ENCODE measurements at places on chromosomes 3 and 15. TPM values are rescaled to one million over a fixed set of nuclear protein-coding genes. Genes with fewer than 3 reads are reported as not detected.

DNA sequence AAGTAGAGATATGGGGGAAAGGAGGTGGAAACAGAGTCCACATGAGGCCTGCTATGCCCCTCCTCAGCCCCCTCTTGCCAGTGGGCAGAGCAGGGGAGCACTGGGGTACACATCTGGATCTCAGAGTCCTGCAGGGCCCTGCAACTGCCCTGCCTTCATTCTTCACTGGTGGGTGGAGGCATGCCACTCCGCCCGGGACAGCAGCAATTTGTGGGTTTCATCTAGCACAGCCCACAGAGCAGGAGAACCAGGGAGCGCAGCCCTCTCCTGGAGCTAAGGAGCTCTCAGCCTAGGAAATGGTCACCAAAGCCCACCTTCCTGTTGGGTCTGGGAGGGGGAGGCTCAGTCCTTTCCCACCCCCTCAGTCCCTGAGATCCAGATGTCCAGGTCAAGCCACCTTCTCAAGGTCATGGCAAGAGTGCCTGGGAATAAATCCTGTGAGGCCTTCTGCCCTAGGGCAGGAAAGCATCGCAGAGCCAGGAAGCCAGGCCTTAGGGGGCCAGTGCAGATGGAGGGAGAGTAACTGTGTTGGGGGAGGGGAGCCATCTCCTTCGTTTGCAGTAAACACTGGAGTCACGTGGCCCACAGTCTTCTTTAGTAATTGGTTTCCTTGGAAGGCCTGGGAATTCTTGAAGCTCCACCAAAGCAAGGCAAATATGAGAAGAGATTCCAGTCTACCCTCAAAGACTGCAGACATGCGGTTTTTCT, 31.0 kb downstream of the ANP32A start:
- no peak for DNase-seq
- H3K4me3 ChIP-seq = no peak overlapping the region
- peak overlapping the region; percentile 27 for H3K27ac ChIP-seq
- H3K27me3 ChIP-seq = no peaks in the 10 kb centered on the region
- H3K36me3 ChIP-seq = peaks cover 31% of the 10 kb centered on the region

DNA sequence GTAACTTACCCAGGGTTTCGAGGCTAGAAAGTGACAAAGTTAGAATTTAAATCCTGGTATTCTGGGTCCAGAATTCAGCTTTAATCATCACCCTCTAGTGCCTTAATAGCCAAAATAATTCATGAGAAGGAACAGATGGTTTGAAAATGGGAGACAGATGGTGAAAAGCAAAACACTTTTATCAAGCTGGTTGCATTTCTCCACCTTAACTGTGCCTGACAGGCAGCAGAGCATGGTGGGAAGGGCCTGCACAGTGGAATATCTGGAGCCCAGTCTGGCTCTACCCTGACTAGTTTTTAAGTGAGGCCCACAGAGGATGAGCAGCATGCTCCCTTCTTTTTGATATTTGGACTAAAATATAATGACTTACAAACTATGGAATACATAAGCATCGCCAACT, 35.6 kb upstream of the RASGRP1 start:
- DNase-seq = no peak
- H3K36me3 ChIP-seq = no peaks in the 10 kb centered on the region
- H3K27me3 ChIP-seq = no peaks in the 10 kb centered on the region
- H3K4me3 ChIP-seq = no peak overlapping the region

- no peak for DNase-seq
- H3K27ac ChIP-seq = no peak overlapping the region
- H3K4me3 ChIP-seq = no peak overlapping the region
- H3K4me1 ChIP-seq = no peaks in the 10 kb centered on the region
- H3K27me3 ChIP-seq = no peaks in the 10 kb centered on the region
- no peaks in the 10 kb centered on the region for H3K36me3 ChIP-seq
Observed at GRCh38 chr15:83786336-83786735, 132.4 kb downstream of the ADAMTSL3 start.

GRCh38 chr3:177079684-177080083, 117.6 kb downstream of the TBL1XR1 start:
- no peaks in the 10 kb centered on the region for H3K36me3 ChIP-seq
- no peak overlapping the region for H3K4me3 ChIP-seq
- peaks cover 14% of the 10 kb centered on the region for H3K4me1 ChIP-seq
- no peak for DNase-seq
- no peaks in the 10 kb centered on the region for H3K27me3 ChIP-seq
- no peak overlapping the region for H3K27ac ChIP-seq

GRCh38 chr3:71191031-71191482, 392.5 kb downstream of the FOXP1 start:
- H3K27ac ChIP-seq = no peak overlapping the region
- H3K27me3 ChIP-seq = no peaks in the 10 kb centered on the region
- DNase-seq = no peak
- no peaks in the 10 kb centered on the region for H3K36me3 ChIP-seq
- H3K4me1 ChIP-seq = no peaks in the 10 kb centered on the region

The ZSCAN29 gene
- 6.4 TPM for total RNA-seq

DNA sequence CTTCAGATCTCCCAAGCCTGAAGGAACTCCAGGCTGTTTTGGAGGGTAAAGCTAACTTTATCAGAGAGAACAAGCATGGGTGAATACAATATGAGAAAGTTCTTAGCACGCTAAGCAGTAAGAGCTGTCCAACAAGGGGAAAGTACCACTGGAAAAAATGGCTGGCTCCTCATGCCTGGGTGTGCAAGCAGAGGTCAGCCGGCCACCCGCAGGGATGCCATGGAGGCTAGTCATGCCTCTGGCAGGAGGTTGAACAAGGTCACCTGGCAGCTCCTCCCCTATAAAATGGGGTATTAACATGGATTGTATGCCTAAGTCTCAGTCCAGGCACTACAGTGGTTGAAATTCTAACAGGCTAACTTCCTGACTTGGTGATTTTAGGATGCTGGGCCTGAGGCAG, 75.4 kb upstream of the SLC6A1 start:
- no peaks in the 10 kb centered on the region for H3K4me1 ChIP-seq
- DNase-seq = no peak
- no peaks in the 10 kb centered on the region for H3K27me3 ChIP-seq

Data from right atrium auricular region (tissue), 2 donors.